ENCODE measurements at places on chromosomes 2 and 18.

- no peak for DNase-seq
Measured at GRCh38 chr2:215275824-215276223, 36.0 kb upstream of the ATIC start.

DNA sequence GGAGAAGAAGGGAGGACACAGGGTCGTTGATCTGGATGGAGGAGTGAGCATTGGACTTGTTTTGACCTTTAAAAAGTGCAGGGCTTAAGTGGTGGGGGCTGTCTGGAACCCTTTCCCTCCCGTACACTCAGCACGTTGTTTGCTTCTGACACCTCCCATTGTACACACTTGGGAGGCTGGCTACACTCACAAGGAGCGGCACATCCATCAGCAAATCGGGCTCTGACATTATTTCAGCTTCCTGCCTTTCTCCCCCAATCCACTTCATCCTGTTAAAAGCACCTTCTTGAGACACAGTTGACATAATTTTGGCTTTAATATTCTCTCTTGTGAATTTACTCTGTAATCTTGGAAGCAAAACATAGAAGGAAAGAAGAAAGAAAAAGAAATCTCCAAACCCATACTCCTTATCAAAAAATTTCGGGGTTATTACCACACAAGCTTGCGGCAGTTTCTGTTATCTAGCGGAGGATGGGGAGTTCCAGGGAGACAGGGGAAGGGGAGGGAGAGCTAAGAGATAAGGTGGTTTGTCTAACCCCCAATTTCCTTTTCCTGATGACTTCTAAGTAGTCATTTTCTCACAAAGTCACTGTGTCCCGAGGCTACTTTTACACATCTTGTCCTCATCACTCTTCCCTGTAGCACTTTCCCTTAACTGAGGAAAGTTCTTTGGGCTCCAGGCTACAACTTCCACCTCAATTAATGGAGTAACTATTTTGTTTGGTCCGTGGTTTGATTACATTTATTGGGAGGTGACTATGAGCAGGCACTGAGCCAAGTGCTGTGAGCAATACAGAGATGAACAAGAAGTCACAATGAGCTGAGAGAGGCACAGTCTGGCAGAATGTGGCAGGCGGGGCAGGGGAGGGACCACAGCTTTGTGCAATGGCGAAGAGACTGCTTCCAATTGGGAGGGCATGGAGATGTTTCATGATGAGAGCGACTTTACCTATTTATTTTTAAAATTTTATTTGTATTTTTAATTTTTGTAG is 240.1 kb upstream of the MEX3C start:
- no peak for DNase-seq

GRCh38 chr2:119366161-119366648 is 429 bp downstream of the C2orf76 start:
- DNase-seq: no peak

DNA sequence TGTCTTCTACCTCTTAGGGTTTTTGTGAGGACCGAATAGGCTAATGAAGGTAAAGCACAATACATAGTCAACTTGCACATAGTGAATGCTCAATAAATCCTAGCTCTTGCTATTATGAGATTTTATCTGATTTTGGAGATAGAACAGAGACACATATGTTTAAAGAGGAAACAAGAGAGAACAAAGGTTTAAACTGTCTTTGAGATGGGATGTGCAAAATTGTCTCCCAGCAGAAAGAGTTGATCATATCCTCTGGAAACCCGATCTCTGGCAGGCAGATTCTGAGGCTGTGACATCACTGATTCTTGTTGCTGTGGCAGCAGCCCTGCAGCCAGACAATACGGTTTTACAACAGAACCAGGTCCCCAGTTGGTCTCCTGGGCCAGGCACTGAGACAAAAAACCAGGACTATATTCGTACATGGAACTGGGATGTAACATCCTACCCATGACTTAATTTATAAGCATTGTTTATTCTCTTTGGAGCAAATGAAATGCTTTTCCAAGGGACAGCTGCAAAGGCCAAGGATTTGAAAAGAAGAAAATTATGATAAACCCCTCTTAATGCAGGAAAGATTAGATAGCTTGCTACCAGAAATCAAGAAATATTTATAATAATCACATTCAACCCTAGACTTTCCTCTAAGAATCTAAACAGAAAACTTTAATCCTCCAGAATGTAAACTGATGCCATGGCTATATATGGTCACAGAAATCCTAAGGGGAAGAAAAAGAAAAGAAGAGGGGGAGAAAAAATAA is 80.2 kb downstream of the SLC8A1 start:
- DNase-seq: no peak

GRCh38 chr2:108145557-108146326 is 94.0 kb upstream of the SULT1C3 start:
- no peak for DNase-seq

DNA sequence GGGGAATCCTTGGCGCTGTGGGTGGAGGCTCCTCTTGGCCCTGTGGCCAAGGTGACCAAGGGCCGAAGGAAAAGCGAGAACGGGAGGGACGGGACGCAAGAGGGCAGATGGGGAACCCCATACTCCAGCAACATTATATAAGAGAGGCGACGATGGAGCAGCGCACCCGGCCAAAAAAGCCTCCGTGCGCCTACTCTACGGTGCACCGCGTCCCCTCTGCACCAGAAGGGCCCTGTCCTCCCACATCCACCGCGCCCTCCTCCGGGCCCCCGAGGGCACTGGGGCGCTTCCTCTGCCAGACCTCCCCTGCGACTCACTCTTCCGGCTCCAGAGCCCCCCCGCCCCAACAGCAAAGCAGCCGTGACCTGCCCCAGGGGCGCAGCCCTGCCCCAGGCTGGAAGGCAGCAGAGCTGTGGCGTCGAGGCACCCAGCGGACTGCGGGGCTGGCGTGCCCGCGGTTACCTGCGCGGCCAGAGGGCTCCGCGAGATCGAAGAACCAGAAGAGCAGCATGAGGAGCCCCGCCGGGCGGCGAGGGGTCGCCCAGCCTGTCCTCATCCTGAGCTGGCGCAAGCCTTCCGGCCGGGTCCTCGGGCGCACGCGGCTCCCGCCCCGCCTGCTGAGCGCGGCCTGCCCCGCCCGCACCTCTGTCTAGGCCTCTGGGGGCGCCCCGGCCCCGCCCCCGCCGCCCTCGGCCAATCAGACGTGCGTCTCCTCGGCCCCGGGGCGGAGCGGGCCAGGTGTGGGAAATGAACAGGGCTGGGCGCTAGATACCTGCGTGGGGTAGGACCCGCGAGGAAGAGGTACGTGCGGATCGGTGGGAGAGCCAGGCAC is 106.3 kb upstream of the CD302 start:
- DNase-seq: peak; percentile 74

DNA sequence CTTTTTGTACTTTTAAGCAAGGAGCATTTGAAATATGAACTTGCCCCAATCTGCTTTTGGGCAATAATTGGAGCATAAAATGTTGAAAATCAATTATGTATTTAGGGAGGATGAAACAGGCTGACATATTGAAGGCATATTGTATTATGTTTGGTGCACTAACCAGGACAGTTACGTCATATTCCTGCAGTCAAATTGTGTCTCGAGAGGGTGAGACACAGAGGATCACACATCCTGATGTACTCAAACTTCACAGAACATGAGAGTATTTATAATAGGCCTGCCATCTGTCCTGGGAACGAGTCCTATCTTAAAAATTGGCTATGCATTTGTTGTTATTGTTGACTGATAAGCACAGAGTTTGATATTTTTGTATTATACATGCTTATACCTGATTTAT is 44.7 kb downstream of the TANC1 start:
- DNase-seq: no peak

DNA sequence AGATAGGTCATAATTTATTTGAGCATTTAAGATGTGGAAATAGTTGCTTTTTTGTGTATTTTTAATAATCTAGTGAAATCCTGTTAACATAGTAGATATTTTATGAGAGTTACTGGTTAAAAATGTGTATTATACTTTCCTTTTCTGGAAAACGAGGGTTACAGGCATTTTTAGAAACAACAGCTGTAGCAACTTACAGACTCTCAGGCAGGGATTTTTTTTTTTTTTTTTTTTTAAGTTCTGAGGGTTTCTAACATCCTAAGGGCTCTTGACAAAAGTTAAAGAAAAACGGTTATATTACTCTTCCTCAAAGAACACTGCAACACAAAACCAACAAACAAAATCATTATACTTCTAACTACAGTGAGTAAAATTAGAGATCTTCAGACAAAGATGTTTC is 205.9 kb downstream of the ACKR3 start:
- DNase-seq: no peak

DNA sequence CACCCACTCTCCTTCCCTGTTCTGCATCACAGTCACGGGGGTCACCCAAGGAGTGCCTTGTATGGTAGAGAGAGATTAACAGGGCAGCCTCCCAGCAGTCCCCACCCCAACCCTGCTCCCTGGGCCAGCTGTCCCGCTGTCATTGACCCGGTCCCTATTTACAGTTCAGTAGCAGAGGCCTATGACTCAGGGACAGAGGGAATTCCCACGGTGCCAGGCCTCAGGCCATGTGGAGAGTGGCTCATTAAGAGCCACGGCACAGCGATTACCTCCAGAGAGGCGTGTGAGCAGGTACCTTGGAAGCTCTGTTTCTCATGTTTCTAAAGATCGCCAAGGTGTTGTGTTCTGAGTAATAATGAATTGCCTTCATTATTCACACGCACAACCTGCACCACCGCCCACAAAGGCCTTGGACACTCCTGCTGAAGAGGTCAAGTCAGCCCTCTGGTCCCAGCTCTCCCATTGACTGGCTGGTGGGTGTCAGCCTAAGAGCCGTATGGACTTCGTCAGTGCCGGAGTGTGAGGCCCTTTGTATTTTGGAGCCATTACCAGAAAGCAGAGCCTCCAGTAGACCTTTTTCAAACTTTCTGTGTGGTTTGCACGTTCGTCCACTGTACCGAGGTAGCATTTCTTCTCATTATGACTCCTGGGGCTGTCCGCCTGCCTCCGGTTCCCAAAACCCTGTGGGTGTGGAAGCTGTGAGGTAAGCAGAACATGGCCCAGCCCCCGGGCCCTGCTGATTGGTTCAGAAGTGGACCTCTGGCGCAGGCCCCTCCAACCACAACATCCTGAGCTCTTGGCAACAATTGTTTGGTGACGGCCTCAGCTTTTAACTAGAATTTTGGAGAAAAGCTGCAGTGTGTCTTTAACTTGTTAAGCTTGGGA is 47.0 kb downstream of the SERTAD2 start:
- peak; percentile 63 for DNase-seq

- no peak for DNase-seq
Measured at GRCh38 chr2:240365971-240366471, 69.4 kb upstream of the GPC1 start.

DNA sequence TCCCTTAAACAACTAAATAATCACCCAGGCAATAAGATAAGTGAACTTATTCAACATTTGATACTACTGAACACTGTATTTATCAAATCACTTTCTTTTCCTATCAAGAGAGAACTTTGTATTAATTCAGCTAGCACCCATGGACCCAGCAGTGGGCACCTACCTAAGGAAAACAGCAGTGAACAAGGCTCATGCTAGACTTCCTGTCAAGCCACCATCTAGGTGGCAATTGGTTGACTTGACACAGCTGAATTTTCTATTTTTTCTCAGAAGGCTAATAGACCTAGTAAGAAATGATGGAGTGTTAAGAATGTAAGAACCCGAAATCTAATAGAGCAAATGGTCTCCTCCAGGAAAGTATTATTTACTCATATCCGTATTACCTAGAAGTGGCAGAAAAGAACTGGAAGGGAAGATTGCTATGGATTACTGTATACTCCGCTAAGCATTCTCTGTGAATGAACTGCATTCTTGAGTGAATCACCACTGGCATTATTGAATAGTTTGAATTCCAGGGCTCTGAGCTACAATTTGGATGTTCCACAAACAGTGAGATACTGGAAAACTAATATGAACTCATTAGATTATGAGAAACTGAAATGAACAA is 988.2 kb upstream of the CDH2 start:
- no peak for DNase-seq

DNA sequence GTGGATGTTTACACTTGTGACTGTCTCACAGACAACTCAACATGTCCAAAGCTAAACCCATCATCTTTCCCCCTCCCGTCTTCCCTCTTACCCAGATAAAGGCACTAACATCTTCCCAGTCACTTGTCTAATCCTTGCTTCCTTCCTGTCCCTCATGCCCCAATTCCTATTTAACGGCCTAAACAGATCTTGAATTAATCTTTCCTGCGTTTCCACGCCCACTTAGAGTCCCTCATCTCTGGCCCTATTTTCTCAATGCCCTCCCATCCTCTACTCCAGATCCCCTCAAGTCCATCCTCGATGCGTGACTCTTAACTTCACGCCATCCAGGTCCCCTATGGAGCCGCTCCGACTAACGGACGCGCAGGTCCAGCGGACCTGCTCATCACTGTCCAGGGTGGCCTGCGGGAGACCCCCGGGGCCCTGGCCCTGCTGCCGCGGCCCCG is 682 bp upstream of the SCLY start:
- DNase-seq: no peak

DNA sequence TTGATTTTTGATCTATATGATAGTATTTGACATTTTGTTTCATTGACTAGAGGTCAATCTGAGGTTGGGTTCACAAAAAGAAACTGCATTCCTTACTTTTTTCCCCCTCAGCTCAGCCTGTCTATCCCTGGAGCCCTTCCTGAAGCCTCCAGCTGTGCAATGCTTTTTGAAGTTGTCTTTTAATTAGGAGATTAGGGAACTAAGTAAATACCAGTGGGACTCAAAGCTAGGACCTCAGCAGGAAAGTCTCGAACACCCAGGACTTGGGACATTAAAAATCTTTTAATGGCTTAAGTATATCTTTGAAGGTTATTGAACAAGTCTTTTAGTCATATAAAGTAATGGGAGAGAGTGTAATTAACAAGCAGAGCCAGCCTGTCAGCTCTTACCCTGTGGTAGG is 220.2 kb downstream of the PDE11A start:
- DNase-seq: no peak

DNA sequence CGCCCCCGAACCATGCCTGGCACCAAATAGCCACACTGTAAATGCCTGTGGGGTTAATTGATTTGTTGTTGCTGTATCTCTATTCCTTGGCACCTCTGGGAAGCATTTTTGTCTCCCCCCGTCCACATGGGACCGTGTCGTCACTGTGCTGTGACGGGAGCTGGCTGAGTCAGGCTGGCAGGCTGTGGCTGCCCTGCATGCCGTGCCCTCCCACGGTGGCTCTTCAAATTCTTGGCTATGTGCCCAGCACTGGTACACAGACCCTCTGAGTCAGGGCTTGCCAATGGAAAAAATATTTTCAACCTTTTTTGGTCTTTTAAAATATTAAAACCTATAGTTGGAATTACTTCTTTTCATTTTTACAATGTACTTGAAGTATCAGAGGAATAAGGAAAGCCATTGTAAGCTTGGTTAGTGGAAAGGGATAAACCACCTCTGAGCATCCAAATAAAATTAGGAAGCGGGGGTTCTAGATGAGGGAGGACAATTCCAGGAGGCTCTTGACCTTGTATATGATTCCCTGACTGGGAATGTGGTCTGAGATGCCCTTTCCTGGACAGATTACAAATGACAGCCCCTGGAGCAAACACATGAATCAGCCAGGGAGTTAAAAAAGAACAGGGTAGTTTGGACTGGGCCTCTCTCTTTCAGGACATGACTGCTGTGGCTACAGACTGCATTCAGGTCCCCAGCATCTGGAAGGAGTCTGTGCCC is 59.4 kb downstream of the DGKD start:
- DNase-seq: peak; percentile 51

DNA sequence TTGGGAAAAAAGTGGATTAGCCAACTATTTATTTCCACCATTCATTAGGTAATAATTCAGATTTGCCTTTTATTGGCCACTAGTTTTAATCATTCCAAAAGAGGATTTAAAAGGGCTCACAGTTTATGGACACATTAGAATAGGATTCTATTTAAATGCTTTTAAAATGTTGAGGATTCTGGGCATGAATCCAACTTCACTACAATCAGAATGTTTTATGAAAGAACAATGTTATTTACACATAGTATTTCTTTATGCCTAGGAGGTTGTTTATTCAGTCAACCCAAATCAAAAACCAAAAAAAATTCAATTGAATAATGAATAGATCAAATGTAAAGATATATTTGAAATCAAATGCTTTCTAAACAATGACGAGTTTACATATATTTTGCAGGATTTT is 232.2 kb downstream of the GULP1 start:
- no peak for DNase-seq

Data from activated CD8-positive, alpha-beta memory T cell treated with anti-CD3 and anti-CD28 coated beads for 1 hour (primary cell).